MCF 10A (cell line): ENCODE measurements at places on chromosomes 13 and 19. TPM values are rescaled to one million over a fixed set of nuclear protein-coding genes. Genes with fewer than 3 reads are reported as not detected.

Gene RNF17
- not detected in 2 replicates for total RNA-seq

Gene TPT1
- 4,896 and 5,827 TPM in 2 replicates for total RNA-seq

Gene BCL3
- total RNA-seq = 24.4 and 32.1 TPM in 2 replicates

Gene SBK2
- not detected in 2 replicates for total RNA-seq

Gene ATP5F1D
- 256 and 258 TPM in 2 replicates for total RNA-seq

Gene ZNF57
- 4.8 and 5.5 TPM in 2 replicates for total RNA-seq

Gene ERCC5
- total RNA-seq = 68.1 and 68.8 TPM in 2 replicates

Gene B3GNT3
- 0.40 and 0.49 TPM in 2 replicates for total RNA-seq

DNA sequence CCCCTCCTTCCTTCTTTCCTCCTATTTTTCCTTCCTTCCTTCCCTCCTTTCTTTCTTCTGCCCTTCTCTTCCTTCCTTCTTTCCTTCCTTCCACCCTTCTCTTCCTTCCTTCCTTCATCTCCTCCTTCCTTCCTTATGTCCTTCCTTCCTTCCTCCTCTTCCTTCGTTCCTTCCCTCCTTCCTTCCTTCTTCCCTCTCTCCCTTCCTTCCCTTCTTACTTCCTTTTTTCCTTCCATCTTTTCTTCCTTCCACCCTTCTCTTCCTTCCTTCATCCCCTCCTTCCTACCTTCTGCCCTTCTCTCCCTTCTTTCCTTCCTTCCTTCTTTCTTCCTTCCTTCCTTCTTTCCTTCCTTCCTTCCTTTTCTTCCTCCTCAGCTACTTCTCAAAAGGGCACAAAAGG is 287.3 kb upstream of the ZNF507 start:
- no peak for DNase-seq

- no peak for DNase-seq
These were observed 66.8 kb downstream of the IPO5 start for GRCh38 chr13:98020271-98020670.

DNA sequence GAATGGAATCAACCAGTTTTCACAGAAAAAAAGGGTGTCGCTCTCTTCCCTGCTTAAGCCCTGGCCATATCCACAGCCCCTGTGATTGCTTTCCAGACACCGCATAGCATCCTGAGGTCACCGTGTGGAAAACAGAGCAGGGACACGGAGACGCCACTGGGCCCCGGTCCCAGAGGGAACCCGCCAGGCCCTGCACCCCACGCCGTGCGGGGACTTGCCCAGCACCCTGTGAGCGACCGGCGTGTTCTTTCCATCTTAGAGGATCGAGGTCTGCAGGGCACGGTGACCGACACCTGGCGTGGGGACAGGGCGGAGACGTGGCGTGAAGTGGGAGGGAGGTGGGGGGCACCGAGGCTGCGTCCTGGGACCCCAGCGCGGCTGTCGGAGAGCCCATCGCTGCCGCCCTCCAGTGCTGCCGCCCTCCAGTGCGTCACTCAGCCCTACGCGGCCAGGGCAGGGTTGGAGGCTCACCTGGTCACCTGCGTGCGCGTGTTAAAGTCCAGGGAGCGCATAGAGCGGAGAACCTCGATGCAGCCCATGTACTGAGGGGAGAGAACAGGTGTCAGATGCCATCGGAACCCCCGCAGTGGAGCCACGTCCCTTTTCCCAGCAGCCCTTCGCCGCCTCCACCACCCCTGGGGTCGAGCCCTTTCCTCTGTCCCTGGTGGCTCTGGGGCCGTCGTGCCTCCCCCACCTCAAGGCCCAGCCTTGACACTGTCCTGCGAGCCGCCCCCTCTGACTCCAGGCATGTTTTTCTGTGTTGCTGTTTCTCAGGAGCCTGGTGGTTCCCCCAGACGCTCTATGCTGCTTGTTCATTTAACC is 20.2 kb downstream of the SHC2 start:
- DNase-seq = no peak

DNA sequence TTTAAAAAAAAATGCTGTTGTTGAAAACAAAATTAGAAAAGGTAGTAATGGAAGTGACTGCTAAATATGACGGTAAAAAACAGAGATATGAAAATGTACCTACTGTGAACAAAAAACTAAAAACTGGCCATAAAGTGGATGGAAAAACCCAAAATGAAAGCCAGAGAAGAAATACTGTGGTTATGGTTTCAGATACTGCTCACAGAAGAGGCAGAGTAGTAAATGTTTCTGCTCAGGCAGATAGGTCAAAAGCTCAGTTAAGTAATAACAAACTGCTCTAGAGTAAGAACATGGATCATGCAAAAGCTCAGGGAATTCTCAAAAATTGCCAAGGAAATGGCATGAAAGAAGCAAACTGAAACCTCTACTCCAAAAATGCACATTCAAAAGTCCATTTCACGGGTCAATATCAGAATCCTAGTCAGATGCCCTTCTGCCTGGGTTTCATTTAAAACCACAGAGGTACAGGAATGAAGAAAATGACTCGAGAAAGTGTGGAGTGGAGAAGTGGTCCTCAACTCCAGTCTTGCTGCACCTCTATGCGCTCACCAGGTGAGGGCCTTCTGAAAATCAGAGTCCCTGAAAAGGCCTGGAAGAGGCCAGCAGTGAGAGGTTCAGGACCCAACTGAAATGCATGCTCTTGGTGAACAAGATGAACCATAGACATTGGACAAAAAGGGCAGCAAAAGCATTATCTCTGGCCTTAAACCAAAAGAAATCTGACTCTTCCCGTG is 315.0 kb upstream of the SPRY2 start:
- no peak for DNase-seq

DNA sequence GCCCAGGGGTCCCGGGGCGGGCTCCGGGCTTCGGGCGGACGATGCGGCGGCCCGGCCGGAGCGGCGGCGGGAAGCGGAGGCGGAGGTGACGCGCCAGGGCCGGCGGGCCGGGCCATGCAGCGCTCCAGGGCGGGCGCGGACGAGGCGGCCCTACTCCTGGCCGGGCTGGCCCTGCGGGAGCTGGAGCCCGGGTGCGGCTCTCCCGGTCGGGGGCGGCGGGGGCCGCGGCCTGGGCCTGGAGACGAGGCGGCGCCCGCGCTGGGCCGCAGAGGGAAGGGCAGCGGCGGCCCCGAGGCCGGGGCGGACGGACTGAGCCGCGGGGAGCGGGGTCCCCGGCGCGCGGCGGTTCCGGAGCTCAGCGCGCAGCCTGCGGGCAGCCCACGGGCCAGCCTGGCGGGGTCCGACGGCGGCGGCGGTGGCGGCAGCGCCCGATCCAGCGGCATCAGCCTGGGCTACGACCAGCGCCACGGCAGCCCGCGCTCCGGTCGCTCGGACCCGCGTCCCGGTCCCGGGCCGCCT is 362 bp downstream of the WTIP start:
- peak; percentile 30 for DNase-seq

DNA sequence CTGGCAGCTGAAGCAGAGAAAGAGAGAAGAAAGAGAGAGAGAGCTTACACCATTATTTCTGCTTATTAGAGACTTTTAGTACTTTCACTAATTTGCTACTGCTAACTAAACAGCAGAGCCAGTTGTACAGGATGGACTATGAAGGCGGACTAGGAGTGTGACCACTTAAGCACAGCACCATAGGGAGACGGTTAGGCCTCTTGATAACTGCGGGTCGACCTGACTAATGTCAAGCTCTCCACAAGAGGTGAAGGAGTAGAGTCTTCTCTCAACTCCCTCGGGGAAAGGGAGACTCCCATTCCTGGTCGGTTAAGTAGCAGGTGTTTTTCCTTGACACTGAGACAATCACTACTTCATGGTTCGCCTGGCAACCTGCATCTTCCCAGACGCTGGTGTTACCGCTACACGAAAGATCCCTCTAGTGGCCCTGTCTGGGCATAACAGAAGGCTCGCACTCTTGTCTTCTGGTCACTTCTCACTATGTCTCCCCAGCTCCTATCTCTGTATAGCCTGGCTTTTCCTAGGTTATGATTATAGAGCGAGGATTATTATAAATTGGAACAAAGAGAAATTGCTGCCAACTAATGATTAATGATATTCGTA is 5.3 kb upstream of the PSG7 start:
- DNase-seq = peak; percentile 41

GRCh38 chr13:91017031-91017668 is 330.3 kb upstream of the MIR17HG start:
- DNase-seq = peak; percentile 80

DNA sequence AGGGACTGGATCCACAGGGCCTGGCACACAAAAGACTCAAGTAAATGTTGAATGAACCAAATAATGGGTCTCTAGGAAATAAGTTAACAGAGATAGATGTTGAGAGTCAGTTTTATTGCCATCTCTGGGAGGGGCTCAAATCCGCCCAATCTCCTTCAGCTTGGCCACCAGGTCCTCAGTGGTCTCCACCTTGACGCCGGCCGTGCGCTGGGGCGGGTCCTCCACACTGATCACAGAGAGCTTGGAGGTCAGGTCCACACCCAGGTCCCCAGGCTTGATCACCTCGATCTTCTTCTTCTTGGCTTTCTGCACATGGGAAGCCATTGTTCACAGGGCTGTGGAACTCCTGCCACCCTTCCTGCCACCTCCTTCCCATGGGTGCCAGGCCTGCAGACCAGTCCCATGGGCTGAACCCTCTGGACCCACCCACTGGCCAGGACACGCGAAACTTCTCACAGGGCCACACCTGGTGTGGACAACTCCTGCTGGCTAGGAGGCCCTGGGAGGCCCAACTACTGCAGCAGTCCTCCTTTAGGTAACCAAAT is 3.2 kb upstream of the VSIG10L start:
- no peak for DNase-seq

GRCh38 chr19:18096258-18096657 is 1.3 kb upstream of the MAST3 start:
- no peak for DNase-seq

GRCh38 chr19:29002336-29002735 is 210.6 kb downstream of the UQCRFS1 start:
- no peak for DNase-seq
